ENCODE measurements at places on chromosomes 7 and 10.
A peak's percentile ranks its signal among the peaks of the same experiment; 100 is the strongest.

GRCh38 chr7:76198202-76198601, 3.5 kb upstream of the SRRM3 start:
- no peak for DNase-seq

DNA sequence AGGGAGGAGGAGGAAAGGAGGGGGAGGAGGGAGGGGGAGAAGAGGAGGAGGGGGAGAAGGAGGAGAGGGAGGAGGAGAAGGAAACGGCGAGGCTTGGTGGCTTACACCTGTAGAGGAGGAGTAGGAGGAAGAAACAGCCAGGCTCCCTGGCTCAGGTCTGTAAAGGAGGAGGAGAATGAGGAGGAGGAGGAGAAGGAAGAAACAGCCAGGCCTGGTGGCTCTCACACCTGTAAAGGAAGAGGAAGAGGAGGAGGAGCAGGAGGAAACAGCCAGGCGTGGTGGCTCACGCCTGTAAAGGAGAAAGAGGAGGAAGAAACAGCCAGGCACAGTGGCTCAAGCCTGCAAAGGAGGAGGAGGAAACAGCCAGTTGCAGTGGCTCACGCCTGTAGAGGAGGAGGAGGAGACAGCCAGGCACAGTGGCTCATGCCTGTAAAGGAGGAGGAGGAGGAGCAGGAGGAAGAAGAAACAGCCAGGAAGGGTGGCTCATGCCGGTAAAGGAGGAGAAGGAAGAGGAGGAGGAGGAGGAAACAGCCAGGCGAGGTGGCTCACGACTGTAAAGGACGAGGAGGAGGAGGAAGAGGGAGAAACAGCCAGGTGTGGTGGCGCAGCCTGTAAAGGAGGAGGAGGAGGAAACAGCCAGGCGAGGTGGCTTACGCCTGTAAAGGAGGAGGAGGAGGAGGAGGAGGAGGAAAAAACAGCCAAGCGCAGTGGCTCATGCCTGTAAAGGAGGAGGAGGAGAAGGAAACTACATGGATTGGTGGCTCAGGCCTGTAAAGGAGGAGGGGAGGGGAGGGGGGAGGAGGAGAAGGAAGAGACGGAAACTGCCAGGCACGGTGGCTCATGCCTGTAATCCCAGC, 14.9 kb upstream of the CRCP start:
- peak; percentile 92 for DNase-seq

GRCh38 chr7:90412458-90413184, 9.4 kb downstream of the CLDN12 start:
- DNase-seq, result peak; percentile 19

GRCh38 chr10:13152296-13152695, 9.1 kb upstream of the MCM10 start:
- DNase-seq, result no peak

- DNase-seq, result no peak
These were observed 3.1 kb downstream of the RASGEF1A start for GRCh38 chr10:43263551-43264343.

DNA sequence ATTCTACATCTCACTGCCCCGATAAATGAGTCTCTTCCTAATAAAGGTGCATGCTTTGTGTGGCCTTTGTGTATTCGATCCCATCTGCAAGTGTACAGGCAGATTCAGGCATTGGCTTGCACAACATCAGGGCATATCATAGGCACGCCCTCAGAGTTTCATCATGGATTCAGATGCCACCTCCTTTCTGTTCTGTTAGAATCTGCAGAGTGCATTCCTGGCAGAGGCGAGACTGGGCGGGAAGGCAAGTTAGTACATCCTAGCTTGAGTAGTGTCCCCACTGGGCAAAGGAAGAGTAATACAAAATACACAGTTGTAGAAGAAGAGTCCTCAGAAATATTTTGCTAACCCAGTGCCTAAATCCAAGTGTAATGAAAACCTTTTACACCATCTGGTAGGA, 346.5 kb upstream of the GALNT17 start:
- DNase-seq, result no peak

DNA sequence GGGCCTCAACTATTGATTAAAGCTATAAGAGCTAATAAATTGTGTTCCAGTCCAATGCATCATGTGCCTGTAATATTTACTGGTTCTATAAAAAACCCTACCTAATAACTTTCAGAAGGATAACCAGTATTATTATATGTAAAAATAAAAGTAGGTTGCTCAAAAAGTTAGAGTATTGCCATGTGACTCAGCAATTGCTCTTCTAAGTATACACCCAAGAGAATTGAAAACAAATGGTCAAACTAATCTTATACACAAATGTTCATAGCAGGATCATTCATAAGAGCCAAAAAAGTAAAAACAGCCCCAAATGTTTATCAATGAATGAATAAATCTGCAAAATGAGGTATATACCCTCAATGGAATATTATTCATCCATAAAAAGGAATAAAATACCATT, 89.5 kb upstream of the TES start:
- DNase-seq, result no peak

DNA sequence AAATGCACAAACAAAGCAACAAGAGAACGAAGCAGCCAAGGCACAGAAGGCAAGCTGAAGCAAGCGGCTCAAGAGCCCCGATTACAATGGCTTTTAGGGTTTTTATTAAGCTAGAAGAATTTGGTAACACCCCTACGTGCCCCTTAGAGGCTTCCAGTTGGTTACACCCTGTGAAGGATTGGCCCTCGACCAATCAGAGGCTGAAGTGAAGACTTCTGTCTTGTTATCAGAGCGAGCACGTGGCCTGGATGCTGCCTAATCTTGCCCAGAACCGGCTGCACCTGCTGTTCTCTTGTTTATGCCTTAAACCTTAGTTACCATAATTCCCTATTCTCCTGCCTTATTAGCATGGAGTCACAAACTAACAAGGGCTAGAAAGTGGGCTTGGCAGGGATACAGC, 21.4 kb downstream of the KCNK18 start:
- no peak for DNase-seq

DNA sequence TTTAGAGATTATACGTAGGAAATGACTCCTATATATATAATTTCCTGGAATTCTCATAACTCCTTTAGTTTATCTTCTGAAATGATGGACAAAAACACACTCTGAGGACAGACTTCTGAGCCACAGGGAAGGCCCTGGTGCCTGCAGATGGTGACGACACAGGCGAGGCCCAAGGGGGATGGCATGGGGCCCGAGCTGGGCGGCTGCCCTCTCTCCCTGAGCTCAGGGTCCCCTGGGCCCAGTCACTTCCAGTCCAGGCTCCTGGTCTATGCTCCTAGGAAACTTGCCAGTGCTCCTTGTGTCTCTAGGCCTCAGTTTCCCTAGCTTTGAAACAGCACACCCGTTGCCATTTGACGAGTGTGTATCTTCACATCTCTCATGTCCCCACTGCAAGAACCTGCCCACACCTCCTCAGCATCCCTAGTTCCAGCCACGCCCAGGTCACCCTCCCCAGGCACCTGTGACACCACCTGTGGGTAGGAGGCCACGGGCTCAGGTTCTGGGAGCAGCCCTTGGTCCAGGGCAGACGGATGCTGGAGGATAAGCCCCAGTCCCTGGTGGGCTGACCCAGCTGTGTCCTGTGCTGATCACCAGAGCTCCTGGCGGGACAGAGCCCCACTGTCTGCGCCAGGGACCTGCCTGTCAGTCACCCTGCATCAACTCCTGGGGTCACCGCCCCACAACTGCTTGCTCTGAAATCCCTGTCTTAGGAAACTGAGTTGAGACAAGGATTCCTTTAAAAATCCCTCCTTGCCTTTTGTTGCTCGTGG, 23.4 kb upstream of the SHH start:
- DNase-seq, result no peak

- no peak for DNase-seq
These were observed 3.3 kb downstream of the PPIF start for GRCh38 chr10:79350407-79351154.

DNA sequence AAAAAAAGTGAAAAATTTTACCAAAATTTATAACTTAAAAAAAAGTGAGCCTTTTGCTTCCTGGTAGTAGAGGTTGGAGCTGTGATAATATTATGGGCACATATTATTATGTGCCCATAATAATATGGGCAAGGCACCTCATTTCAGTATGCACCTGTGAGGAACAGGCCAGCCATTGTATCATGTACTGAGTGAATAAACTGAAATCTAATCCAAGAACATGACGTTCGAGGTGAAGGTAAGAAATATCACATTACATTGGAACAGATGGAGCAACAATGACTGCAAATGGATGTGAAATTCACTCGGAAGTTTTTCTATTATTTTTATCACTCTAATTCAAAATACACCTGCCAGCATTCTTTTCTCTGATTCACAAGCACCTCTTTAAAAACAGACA, 216.0 kb downstream of the KLF6 start:
- no peak for DNase-seq

DNA sequence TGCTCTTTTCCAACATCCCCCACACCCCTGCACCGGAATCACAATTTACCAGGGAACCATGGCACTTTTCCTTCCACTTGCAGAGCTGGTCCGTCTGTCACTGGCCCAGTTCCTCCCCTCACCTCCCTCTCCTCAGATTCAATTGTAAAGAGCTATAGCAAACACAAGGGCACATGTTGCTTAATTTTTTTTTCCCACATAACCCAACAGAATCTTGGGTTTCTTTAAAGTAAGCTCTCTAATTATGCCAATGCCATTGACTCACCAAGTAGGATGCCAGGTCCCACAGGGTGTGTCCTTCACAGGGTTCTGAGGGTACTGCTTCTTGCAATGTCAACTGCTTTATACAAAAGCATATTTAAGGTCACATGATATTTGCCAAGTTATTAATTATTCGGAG, 262.2 kb downstream of the AUTS2 start:
- no peak for DNase-seq

GRCh38 chr7:33959676-33960075, 54.3 kb downstream of the BMPER start:
- no peak for DNase-seq

DNA sequence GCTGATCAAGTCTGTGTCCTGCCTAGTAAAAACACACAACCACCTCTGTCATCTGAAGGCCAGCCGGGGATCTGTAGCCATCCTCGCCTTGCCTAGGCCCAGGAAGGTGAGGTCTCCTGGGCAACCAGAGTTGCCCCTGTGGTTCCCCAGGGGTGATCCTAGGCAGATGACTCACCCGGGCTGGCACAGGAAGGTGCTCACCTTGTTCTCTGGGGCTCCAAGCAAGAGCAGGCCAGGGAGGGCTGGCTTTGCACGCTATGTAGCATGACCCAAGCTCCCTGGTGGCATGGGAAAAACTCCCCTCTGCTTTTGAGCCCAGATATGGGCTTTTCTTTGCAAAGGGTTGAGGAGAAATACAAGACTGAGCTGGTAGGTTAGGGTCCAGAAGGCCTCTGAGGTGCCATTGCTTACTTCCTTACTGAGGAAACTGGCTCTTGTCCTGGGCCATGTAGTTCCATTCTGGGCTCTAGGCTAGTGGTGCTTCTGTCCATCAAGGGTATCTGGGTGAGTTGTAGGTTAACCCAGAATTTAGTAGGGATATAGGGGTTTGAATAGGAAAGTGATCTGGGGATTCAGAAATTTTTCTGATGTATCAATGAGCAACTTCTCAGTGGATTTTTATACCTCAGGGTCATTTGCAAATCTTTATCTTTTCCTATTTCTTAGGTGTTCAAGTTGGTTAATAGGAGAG, 112.0 kb downstream of the NT5C2 start:
- DNase-seq, result no peak

DNA sequence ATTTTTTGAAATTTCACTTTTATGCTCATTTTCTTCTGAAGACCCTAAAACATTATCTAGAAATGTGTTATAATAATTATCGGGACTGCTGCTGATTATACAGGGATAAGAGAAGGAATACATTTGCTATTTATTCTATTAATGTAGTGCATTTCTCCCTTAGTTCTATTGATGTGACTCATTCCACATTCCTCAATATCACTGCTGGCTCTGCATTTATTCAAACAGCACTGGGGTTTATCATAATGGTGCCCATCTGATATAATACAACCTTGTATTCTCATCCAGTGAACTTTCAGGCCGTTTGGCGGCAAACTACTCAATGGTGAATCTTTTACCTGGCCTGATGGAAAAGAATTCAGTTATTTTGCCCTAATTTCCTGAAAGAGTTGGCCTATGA, 7.8 kb downstream of the KCND2 start:
- DNase-seq, result no peak

DNA sequence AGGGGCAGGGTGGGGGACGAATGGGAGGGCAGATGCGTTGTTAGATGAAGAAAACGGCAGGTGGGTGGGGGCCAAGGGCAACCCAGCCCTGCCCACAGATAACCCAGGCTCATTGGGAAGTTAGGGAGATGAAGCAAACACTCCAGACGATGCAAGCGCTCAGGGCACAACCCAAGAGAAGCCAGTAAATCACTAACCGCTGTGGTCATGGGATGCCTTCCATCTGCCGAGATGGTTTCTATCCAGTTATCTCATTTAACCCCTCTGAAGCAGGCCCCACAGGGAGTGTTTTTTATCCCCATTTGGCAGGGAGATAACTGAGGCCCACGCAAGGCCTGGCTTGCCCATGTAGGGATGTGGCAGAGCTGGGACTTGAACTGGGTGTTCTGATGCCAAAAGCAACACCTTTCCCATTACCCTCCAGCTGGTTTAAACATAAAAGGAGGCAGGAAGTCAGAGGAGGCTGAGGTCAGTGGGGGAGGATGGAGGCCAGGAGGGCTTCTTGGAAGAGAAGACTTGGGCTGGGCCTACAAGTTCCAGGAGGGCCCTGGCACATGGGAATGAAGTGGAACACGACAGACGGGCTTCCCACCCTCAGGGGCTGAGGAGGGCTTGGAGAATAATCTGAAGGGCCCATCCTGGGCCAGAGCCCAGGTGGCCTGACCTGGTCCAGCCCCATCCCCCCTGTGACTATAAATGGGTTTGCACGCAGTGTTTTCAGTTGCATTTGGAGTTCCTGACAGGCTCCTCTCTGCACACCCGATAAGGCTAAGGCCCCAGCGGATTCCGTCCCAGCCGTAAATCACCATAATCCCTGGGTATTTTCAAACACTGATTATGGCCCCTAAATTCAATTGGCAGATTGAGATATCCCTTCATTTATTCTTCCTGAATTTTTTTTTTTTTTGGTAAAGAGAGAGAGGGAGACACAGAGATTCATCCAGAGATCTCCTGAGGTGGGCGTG, 80.9 kb downstream of the NEURL1 start:
- no peak for DNase-seq

- DNase-seq, result no peak
These were observed 8.3 kb downstream of the COBL start for GRCh38 chr7:51308265-51308664.

DNA sequence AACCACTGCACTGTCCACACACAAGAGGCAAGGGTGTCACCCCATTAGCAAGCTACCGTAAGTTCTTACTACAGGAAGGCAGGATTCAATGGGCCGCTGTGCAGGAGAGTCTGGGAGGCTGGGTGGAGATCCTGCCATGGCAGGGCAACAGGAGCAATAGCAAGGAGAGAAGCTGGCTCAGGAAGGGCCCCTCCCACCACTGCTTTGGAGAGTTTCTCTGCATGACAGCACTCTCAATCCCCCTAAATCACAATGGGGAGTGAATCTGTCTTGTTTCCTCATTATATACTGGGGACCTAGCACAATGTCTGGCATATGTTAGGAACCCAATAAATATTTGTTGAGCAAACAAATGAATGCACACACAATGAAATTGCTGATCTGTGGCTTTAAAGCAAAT, 83.2 kb upstream of the SFMBT2 start:
- no peak for DNase-seq

GRCh38 chr7:69864274-69864673, 266.0 kb downstream of the AUTS2 start:
- DNase-seq, result no peak

GRCh38 chr7:116284390-116284789, 74.1 kb downstream of the TES start:
- peak; percentile 50 for DNase-seq
